Natural killer cell treated with Interleukin-12 subunit alpha and Interleukin-12 subunit beta and Interleukin-15 and Interleukin-18, amount 100 ng/mL, for 72 hours (primary cell): ENCODE measurements at places on chromosomes 5 and 9.

- DNase-seq: no peak
These were observed 128.1 kb downstream of the PRDM6 start for GRCh38 chr5:123217173-123217572.

- no peak for DNase-seq
These were observed 97.1 kb downstream of the UNC13B start for GRCh38 chr9:35258660-35259474.

GRCh38 chr5:95891499-95891898, 69.0 kb upstream of the GLRX start:
- no peak for DNase-seq

DNA sequence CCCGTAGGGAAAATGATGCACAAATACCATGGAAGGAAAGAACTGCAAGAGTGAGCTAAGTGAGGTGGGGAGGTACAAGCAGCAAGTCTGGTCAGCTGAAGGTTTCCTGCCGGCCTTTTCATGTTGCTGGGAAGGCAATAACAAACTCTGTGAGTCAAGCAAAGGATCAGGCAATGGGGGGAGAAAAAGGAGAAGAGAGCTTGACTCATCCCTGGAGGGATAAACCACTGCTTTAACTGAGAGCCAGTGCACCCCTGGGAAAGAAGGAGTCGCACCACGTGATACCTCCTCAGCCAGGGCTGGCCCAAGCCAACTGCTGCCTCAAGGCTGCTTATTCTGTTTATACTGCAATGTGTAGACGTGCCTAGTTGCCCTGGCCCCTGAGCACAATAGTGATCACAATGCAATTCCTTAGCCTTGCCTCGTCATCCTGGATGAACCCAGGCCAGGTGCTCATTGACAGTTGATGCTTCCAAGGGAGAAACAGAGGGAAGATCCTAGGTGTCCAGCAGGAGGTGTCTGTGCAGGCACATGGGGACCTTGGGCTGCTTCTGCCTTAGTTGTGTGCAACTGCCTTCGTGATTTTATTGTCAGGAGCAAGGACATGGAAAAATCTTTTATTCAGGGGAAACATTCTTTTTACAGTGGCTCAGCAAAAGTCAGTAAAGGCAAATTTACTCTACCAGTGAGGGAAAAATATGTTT, 203.0 kb upstream of the TUT7 start:
- no peak for DNase-seq

- peak; percentile 18 for DNase-seq
These were observed 239.9 kb downstream of the ROR2 start for GRCh38 chr9:91710158-91710557.

GRCh38 chr5:148697180-148697808, 43.0 kb upstream of the HTR4 start:
- no peak for DNase-seq

GRCh38 chr5:177329883-177330282, 18.2 kb upstream of the MXD3 start:
- no peak for DNase-seq

GRCh38 chr5:145479271-145479670, 355.9 kb downstream of the PRELID2 start:
- no peak for DNase-seq

- no peak for DNase-seq
These were observed 73.6 kb upstream of the SUSD1 start for GRCh38 chr9:112248722-112249121.

DNA sequence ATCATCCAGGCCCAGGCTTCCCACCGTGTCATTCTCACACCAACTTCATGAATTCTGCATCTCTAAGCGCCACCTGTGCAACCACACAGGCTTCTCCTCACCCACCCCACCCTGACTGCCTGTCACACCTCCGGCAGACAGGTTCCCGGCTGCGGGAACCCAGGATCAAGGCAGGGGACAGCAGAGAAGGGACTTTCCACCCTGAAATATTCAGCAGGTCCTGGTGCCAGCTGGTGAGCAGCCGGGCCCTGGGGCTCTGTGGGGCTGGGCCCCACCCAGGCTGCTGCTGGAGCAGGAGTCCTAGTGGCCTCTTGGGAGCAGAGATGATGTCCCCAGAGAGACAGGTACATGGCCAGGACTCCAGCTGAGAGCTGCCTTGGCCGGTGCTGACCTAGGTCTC, 12.7 kb downstream of the ANXA6 start:
- DNase-seq: no peak

DNA sequence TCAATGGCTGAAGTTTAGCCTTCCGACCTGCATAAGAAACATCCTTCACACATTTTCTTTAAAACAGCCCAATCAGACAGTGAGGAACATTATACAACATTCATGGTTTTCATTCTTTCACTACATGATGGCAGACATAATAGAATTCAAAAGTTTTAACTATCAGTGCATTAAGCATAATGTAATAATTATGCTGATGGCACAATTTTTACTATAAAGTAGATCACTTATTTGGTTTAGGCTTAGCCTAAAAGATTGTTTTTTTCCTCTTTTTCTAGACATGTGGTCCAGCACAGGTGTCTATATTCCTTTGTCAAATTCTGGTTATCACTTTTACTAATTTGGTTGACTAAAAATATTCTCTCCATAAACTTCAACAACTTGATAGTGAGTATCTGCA, 46.5 kb downstream of the EFNA5 start:
- DNase-seq: no peak

GRCh38 chr5:117943541-117943940, 1044.8 kb downstream of the DTWD2 start:
- DNase-seq: no peak

GRCh38 chr5:122615146-122615545, 159.7 kb upstream of the SNX2 start:
- DNase-seq: no peak

- DNase-seq: no peak
These were observed 205.7 kb upstream of the PUM3 start for GRCh38 chr9:3049636-3050035.

DNA sequence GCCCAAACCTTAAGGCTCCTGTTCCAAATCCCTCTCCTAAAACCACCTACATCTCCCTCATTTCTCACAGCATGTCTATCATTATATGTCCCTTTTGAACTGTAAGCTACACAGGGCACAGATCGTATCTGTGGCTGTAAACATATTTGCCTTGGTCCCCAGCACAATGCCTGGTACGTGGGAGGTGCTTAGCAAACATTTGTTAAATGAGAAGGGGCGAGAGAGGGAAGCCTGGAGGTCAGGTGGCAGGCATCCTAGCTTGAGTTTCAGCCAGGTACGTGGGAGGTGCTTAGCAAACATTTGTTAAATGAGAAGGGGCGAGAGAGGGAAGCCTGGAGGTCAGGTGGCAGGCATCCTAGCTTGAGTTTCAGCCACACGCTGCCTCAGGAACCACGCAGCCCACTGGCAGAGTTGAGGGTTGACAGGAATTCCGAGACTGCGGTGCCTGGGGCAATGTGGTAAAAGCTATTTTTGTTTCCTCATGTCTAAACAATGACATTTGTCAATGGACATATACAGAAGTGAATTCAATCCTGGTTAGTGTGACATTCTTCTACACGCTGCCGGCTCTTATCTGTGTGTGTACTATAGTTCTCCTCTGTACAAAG, 113.6 kb downstream of the EFNA5 start:
- no peak for DNase-seq

GRCh38 chr5:40502736-40503135, 177.0 kb upstream of the PTGER4 start:
- no peak for DNase-seq

DNA sequence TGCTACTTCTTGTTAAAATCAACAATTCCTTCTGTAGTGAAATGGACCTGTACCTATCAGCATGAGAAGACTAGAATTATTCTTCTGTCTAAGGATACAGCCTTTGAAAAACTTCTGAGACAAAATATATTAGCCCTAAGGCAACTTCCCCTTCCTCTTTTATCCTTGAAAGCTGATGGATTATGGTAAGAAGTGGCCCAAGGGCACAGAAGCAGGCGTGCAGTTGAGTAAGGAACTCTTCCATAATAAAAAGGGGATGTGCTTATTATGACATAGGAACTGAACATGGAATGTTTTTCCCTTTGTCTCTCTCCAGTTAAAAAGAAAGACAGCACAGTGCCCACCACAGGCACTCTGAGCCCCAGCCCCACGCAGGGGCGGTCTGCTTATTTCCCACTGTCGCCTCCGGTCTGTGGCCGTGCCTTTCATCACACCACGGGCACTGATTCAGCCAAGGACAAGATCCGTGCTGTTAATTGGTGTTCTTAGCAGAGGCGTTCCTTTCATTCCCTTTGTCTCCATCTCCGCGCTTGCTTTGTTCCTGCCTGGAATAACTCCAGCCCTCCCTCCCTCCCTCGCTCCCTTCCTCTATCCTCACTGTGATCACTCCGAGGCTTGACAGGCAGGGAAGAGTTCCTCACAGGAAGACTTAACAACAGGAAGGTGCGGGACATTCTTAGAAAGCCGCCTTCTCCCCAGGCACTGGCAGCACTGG, 135.9 kb upstream of the OTULINL start:
- DNase-seq: no peak

DNA sequence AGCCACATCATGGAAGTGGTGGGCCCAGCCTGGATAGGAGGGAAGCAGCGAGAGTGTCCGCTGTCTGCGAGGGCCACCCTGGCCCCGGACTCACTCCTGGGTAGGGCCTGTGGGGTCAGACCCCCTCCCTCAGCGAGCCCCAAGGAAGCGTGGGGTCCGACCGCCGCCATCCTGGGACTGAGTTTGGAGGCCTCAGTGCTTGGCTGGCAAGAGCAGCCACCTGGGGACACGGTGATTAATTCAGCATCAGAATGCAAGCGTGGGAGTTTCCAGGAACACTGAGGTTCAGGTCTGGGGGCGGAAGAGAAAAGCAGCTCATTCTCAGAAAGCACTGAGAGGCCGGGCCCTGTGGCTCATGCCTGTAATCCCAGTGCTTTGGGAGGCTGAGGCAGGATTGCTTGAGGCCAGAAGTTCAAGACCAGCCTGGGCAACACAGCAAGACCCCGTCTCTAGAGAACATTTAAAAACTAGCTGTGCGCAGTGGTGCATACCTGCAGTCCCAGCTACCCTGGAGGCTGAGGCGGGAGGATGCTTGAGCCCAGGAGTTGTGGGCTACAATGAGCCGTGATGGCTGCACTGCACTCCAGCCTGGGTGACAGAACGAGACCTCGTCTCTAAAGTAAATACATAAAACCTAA, 18.3 kb upstream of the CAMSAP1 start:
- DNase-seq: no peak

GRCh38 chr5:3642231-3642630, 46.6 kb downstream of the IRX1 start:
- no peak for DNase-seq

DNA sequence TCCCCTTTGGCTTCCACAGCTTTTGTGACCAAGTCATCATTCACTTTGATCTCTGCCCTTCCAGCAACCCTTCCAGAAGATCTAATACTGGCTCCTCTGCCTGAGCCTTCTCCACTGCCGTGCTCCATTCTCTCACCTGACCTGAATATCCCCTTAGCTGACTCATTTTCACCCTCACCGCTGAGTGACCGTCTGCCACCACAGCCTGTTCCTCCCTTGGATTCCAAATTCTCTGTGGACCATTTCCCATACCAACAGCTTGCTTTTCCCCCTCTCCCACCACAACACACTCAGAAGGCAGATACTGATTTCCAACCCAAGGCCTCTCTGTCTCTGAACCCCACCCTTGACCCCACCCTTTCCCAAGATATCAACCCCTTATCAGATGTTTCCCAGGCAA, 20.5 kb upstream of the SPATA31D1 start:
- no peak for DNase-seq

- no peak for DNase-seq
These were observed 4.6 kb downstream of the BASP1 start for GRCh38 chr5:17221843-17222636.

DNA sequence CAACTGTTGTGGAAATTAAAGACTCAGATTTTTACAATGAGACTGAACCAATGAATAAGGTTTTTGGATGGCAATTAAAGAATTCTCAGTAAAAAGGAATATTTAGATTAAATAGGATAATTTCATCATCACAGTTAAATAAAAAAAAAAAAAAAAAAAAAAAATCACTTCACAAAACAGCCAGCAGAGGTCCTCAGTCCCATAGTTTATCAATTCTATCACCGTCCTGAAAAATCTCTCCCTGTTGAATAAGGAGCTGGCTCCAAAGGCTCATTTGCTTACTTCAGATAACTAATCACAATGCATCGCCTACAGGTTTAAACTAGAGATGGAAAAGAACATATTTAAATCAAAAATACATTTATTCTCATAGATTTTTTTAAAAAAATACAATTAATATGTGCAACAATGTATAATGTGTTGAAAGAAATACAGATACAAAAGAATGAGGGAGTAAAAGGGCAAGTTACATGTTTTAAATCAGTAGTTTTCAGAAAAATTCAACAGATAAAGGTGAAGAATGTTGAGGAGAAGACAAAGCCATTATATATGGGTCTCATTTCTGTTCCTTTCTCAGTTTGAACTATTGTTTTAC, 175.8 kb upstream of the CHD1 start:
- DNase-seq: no peak

DNA sequence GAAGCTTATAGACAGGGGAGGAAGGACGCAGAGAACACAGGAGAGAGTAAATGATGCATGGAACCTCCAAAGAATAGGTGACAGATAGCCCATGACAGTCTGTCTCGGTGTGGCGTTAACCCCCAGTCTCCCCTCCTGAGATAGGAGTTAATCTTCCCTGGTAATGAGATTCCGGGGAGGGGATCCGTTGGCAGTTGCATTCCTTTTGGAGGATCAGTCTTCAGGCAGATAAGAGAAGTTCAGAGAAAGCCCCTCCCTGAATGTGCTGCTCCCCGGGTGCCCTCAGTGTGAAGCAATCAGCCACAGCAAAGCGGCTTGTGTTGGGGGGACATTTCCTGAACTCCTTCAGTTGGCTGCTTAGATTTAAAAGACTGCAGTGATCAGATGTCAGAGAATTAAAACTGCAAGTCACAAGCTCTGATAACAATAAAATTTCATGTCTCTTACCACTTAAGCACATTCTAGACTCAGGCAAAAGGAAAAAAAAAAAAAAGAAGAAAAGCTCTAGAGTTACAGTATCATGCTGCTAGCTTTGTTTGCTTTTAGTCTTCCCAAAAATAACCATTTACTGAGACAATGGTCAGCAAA, 121.1 kb downstream of the EGFLAM start:
- no peak for DNase-seq

- DNase-seq: no peak
These were observed 1.7 kb upstream of the RECK start for GRCh38 chr9:36035006-36035405.

DNA sequence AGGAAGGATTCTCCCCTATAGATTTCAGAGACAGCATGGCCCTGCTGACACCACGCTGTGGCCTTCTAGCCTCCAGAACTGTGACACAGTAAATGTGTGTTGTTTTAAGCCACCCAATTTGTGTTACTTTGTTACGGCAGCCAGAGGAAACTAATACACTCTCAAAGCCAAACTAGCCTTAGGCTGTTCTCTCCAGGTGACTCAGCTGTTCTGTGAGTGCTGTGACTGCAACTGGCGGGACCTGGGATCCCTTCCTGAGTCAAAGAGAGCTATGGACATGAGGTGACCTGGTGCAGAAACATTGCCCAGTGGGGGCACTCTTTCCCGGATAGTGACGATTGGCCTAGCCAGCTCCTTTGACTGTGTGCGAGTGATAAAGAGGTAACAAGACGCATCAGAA, 14.0 kb upstream of the MLANA start:
- no peak for DNase-seq

GRCh38 chr5:175728885-175729828, 71.3 kb downstream of the HRH2 start:
- no peak for DNase-seq

GRCh38 chr9:35948901-35949318, 9.0 kb downstream of the OR2S2 start:
- DNase-seq: no peak
